ENCODE measurements at places on chromosomes 11 and 22. TPM values are rescaled to one million over a fixed set of nuclear protein-coding genes. Genes with fewer than 3 reads are reported as not detected.

GRCh38 chr11:47010179-47010578 is 73.6 kb downstream of the CSTPP1 start:
- H3K27ac ChIP-seq, result no peak overlapping the region
- DNase-seq, result no peak
- no peak overlapping the region for H3K4me3 ChIP-seq
- H3K27me3 ChIP-seq, result no peaks in the 10 kb centered on the region
- no peaks in the 10 kb centered on the region for H3K36me3 ChIP-seq

DNA sequence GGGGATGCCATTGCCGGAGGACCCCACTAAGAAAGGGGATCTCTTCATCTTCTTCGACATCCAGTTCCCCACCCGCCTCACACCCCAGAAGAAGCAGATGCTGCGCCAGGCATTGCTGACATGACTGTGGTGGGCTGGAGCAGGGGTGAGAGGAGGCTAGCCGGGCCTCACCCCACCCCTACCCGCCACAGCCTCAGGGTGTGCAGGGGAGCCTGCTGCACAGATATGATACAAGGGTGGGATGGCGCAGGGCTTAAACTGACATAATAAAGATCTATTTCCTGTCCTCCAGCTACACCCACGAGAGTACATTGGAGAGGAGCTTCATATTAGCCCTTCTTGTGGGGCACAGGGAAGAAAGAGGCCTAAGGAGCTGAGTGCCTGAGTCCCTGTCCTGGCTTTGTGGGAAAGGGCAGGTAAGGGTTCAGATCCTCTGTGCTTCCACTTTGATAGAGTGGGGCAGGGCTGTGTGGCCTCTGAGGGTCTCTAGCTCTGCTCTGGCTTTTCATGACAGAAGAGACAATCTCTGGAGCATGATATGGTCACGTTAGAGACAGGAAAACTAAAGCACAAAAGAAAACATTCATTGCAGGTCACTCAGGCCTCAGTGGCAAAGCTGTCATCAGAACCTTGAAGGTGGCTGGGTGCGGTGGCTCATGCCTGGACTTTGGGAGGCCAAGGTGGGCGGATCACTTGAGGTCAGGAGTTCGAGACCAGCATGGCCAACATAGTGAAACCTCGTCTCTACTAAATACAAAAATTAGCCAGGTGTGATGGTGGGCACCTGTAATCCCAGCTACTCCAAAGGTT is 12.4 kb downstream of the UCP2 start:
- no peaks in the 10 kb centered on the region for H3K27me3 ChIP-seq
- no peaks in the 10 kb centered on the region for H3K36me3 ChIP-seq
- H3K27ac ChIP-seq, result peak overlapping the region; percentile 38
- DNase-seq, result no peak
- peaks cover 7% of the 10 kb centered on the region for H3K4me1 ChIP-seq
- H3K4me3 ChIP-seq, result no peak overlapping the region

- peaks cover 10% of the 10 kb centered on the region for H3K4me1 ChIP-seq
- no peak overlapping the region for H3K27ac ChIP-seq
- no peak for DNase-seq
- no peak overlapping the region for H3K4me3 ChIP-seq
These were observed 5.8 kb downstream of the MAPK8IP2 start for GRCh38 chr22:50606165-50606945.

- no peaks in the 10 kb centered on the region for H3K27me3 ChIP-seq
- H3K36me3 ChIP-seq, result no peaks in the 10 kb centered on the region
- no peak overlapping the region for H3K27ac ChIP-seq
- no peak for DNase-seq
These were observed 588.1 kb downstream of the NELL1 start for GRCh38 chr11:21257461-21257860.

DNA sequence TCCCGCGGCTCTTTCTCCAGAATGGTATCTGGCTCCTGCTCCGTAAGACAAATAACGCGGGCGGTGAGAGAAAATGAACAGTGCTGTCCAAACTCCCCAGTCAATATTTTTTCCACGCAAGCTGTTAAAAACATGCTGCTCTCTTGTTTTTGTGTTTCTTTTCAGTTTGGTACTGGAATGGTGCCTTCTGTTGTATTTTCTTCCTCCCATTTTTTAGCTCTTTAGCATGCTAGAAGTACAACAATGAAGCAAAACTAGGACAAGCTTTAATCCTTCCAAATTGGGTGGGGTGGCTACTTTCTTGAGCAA is 599 bp upstream of the PPP2R1B start:
- H3K27me3 ChIP-seq, result no peaks in the 10 kb centered on the region
- peak overlapping the region; percentile 66 for H3K27ac ChIP-seq
- H3K4me1 ChIP-seq, result peaks cover 16% of the 10 kb centered on the region
- DNase-seq, result no peak
- peak overlapping the region; percentile 96 for H3K4me3 ChIP-seq

- H3K27ac ChIP-seq, result no peak overlapping the region
- peaks cover 17% of the 10 kb centered on the region for H3K27me3 ChIP-seq
- no peaks in the 10 kb centered on the region for H3K36me3 ChIP-seq
- H3K4me1 ChIP-seq, result no peaks in the 10 kb centered on the region
- no peak for DNase-seq
- H3K4me3 ChIP-seq, result no peak overlapping the region
These were observed 8.3 kb downstream of the IGLL5 start for GRCh38 chr22:22895776-22896445.

- H3K27ac ChIP-seq, result no peak overlapping the region
- no peaks in the 10 kb centered on the region for H3K27me3 ChIP-seq
- DNase-seq, result no peak
- H3K4me3 ChIP-seq, result no peak overlapping the region
- H3K36me3 ChIP-seq, result peaks cover 4% of the 10 kb centered on the region
- H3K4me1 ChIP-seq, result no peaks in the 10 kb centered on the region
These were observed 10.8 kb downstream of the SOX10 start for GRCh38 chr22:37973271-37974170.

DNA sequence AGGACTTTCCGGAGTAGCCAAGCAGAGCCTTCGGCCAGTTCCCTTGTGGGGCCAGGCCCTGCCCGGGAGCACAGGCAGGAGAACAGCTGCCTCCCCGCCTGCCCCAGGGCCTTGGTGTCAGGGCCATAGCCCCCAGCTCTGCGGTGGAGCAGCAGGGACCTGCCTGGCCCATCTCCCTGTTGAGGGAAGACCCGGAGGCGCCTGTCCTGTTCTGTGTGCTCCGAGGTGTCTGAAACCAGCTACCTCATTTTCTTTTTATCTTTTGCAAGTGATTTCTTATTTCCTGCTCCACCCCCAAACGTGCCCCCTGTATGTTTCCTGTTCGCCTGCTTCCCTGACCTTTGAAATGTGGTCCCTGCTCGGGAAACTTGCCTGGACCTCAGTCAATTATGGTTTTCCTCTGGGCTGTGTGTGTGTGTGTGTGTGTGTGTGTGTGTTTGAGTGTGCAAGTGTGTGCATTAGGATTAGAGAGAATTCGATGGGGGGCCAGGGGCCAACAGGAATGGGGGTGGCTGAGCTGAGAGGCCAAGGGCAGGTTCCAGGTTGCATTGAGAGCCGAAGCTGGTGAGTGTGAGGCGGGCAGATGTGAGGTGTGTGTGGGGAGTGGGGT is 19.1 kb downstream of the LRP5 start:
- H3K27ac ChIP-seq, result no peak overlapping the region
- no peaks in the 10 kb centered on the region for H3K27me3 ChIP-seq
- peaks cover 78% of the 10 kb centered on the region for H3K4me1 ChIP-seq
- no peak for DNase-seq

DNA sequence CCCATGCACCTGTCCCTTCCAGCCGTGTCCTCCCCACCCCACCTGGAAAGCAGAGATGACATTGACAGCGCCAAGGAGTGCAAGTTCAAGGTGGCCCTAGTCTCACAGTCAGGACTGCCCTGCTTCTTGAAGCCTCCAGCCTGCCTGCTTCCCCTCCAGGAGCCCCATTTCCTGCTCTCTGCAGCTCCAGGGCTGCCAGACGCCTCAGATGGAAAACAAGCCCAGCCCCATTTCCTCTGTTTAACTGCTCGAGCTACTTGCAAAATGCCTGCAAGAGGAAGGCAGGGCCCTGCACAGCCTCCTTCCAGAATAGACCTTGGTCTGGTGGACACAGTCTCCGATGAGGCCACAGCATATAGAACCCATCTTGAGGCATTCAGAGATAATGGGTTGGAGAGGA is 5.0 kb upstream of the DGKZ start:
- no peaks in the 10 kb centered on the region for H3K27me3 ChIP-seq
- no peaks in the 10 kb centered on the region for H3K36me3 ChIP-seq
- peak; percentile 57 for DNase-seq
- no peak overlapping the region for H3K4me3 ChIP-seq
- H3K4me1 ChIP-seq, result peaks cover 54% of the 10 kb centered on the region

- H3K27ac ChIP-seq, result no peak overlapping the region
- no peak overlapping the region for H3K4me3 ChIP-seq
- no peaks in the 10 kb centered on the region for H3K36me3 ChIP-seq
- DNase-seq, result no peak
These were observed 1.9 kb downstream of the CDON start for GRCh38 chr11:126060757-126061171.

GRCh38 chr11:61967924-61968757 is 707 bp upstream of the FTH1 start:
- H3K27ac ChIP-seq, result peak overlapping the region; percentile 99
- H3K36me3 ChIP-seq, result peaks cover 27% of the 10 kb centered on the region
- H3K4me1 ChIP-seq, result peaks cover 44% of the 10 kb centered on the region
- H3K4me3 ChIP-seq, result peak overlapping the region; percentile 90

GRCh38 chr11:11456866-11457265 is 103.8 kb upstream of the CSNK2A3 start:
- no peak overlapping the region for H3K4me3 ChIP-seq
- no peaks in the 10 kb centered on the region for H3K27me3 ChIP-seq
- no peak for DNase-seq
- H3K36me3 ChIP-seq, result no peaks in the 10 kb centered on the region
- no peak overlapping the region for H3K27ac ChIP-seq

DNA sequence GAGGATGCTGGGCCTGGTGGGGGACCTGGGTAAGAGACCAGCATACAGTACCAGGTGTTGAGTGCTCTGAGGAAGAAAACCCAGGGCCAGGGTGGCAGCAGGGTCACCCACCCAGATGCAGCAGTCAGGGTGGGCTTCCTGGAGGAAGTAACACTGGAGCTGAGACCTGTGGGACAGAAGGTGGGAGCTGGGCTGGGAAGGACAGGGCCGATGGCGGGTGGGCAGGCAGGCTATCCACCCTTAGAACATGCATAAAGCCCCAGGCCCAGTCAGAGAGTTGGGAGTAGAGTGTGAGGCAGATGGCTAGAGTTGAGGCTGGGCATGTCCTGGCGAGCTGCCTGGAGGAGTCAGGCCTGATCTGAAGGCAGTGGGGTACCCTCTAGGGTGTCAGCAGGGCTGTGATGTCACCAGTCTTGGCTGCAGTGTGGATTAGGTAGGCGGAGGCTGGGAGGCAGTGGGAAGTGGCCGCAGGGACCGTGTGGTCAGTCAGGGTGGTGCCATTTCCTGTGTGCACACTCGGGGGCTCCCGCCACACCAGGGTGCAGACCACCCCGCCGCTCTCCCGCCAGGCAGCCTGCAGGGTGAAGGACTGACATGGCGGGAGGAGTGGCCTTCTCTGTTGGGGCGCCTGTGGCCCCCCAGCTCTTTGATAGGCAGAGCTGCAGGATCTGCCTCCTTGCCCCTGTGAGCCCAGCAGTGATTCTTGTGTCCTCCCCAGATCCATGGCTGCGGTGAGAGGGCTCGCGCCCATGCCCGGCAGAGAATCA is 35.3 kb downstream of the IGHMBP2 start:
- H3K27me3 ChIP-seq, result no peaks in the 10 kb centered on the region
- peaks cover 7% of the 10 kb centered on the region for H3K36me3 ChIP-seq
- DNase-seq, result peak; percentile 46
- no peaks in the 10 kb centered on the region for H3K4me1 ChIP-seq

GRCh38 chr11:17256512-17256911 is 20.0 kb upstream of the NUCB2 start:
- no peaks in the 10 kb centered on the region for H3K27me3 ChIP-seq
- no peaks in the 10 kb centered on the region for H3K36me3 ChIP-seq
- H3K27ac ChIP-seq, result no peak overlapping the region
- H3K4me1 ChIP-seq, result no peaks in the 10 kb centered on the region

DNA sequence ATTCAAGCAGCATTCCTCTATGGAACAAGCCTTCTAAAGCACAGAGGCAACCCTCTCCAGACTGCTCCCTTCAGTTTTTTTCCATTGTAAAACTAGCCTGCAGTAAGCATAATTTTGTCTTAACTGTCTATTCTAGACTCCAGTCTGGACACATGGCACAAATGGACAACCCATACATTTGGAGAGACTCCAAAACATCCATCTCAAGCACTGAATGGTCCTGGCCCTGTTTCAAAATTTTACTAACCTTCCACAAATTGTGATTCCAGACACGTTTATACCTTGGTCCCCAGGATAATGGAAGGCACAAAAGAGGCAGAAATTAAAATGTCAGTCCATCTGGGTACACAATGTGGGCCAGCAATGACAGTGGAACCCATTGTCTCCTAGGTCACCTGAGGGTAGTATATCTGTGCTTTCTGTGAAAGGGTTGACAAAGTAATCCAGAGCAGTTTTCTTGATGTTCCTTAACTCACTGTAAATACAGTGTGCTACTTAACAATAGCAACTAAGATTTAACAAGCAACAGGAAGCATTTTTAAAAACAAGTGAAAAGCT is 16.2 kb upstream of the SESN3 start:
- DNase-seq, result no peak
- H3K4me3 ChIP-seq, result no peak overlapping the region

DNA sequence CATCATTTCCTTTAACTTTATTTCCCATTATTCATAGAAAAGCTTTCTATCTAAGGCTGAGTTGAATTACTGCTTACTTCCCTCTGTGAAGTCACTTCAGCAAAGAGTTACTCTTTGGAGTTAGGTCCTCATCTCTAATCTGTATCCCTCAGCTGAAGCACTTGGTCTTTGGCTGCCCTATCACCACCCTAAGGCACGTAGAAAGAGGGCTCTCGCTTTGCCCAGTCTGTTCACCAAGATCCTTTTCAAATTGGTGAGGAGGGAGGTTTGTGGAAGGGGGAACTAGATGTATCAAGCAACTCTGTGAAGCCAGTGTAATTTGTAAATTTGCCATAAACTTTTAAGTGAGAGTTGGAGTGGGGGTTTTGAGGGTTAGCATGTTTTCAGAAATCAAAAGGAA is 43.4 kb downstream of the PAX6 start:
- no peak for DNase-seq
- H3K36me3 ChIP-seq, result no peaks in the 10 kb centered on the region
- no peak overlapping the region for H3K27ac ChIP-seq
- no peaks in the 10 kb centered on the region for H3K4me1 ChIP-seq

GRCh38 chr11:72569966-72570892 is 104.0 kb downstream of the PDE2A start:
- no peaks in the 10 kb centered on the region for H3K36me3 ChIP-seq
- no peak overlapping the region for H3K4me3 ChIP-seq
- H3K27me3 ChIP-seq, result no peaks in the 10 kb centered on the region
- DNase-seq, result no peak
- no peak overlapping the region for H3K27ac ChIP-seq

Gene UBQLNL
- not detected for total RNA-seq

Gene APOL5
- total RNA-seq, result not detected

Gene PUS3
- total RNA-seq, result 8.3 TPM

Gene STX3
- 8.9 TPM for total RNA-seq

Gene CTTN
- total RNA-seq, result 133 TPM

All from heart left ventricle (tissue), 16 donors.